ENCODE measurements at places on chromosomes 4 and X.

DNA sequence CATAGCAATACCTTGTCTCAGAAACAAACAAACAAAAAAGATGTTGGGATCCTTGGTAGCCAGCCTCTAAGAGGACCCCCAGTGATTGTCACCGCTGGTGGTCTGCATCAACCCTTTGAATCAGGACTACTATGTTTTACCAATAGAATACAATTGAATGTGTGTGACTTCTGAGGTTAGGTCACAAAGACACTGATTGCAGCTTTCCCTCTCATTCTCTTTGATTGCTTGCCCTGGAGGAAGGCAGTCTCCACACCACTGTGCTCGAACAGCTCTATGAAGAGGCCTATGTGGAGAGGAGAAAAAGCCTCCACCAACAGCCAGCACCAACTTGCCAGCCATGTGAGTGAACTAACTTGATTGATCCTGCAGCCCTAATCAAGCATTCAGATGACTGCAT lies 2.8 kb upstream of the SMIM14 start:
- DNase-seq: no peak

- DNase-seq: no peak
Measured at GRCh38 chrX:119325456-119325855, 73.7 kb upstream of the SLC25A43 start.

DNA sequence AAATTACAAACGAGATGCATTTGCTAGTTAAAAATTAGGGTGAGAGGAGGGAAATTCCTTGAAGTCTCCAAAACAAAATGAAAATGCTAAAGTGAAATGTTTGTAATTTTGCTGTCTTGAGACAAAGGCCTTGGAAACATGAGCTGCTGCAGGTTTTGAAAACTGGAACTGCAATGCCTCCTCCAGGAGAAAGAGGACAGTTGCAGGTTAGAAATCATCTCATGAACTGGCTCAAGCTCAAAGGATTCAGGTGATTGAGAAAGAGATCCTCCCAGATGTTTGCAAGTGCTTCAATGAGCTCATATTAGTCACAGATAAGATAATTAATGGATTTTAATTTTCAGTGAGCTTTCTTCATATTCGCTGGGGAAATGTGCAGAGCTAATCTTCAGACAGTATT lies 32.4 kb downstream of the SMPX start:
- DNase-seq: no peak

- no peak for DNase-seq
Measured at GRCh38 chrX:17411205-17411604, 36.2 kb downstream of the NHS start.

GRCh38 chrX:150897421-150898320 lies 797 bp downstream of the CD99L2 start:
- peak; percentile 55 for DNase-seq

DNA sequence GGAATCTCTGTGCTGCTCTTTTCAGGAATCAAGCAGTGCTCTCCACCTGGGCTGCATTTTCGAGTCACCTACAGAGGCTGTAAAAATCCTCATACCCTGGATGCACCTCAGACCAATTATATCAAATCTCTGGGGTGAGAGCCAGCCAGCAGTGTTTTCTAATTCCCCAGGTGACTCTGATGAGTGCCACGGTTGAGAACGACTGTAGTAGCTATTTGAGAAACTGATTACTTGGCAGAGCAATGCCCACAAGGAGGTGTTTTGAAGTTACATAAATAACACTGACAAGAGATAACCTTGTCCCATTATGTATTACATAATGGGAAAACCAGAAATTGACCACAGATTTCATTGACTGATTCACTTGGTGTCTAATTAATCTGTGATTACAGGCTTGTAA lies 46.8 kb downstream of the CLCN4 start:
- DNase-seq: no peak

DNA sequence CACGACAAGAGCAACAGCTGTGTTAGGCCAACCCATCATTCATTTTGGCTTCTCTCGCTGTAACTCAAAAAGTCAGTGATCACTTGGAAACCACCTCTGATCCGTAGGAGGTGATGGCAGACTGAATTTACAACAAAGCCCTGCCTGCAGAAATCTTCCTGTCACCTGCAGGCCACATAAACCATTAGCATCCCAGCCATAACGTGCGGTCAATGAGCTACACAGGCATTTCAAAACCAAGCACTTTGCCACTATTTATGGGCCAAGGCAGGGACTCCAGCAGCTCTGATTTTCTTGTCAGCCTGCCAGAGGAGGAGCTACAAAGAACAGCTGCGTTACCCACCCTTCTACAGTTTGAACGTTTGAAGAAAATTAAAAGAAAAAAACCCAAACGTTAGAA lies 228.1 kb upstream of the PPARGC1A start:
- no peak for DNase-seq

DNA sequence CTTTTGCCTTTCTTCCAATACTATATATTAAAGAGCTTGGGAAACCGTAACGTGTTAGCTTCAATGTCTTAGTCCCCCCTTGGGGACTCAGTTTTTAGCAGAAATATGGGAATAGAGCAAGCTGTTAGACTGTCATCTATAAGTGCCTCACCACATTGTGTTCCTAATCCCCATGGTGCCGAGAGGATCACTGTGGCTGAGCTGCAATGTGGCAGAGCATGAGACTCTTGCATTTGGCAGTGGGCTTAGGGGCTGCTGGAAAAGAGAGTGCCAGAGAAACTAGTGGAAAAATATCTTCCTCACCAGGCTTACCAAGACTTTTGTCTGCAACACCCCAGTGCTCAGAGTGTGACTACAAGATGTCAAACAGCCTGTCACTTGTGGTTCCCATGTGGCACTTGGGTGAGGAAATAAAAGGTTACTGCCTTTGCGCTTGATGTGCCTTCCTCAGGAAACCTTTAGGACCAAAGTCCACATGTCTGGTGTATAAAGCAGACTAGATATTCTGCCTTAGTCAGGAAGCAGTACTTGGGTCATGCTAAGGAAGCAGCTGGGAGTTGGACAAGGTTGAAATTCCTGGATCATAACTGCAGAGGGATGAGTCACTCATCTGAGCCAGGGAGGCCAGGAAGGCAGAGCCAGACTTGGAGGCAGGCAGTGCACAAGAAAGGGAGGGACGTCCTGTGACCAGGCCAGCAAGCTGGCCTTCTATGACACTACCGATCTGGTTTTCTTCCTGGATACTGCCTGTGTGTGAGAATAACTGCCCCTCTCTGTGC lies 9.7 kb upstream of the MAGEA4 start:
- DNase-seq: no peak

- DNase-seq: no peak
Measured at GRCh38 chr4:3311095-3311372, 18.2 kb downstream of the RGS12 start.

DNA sequence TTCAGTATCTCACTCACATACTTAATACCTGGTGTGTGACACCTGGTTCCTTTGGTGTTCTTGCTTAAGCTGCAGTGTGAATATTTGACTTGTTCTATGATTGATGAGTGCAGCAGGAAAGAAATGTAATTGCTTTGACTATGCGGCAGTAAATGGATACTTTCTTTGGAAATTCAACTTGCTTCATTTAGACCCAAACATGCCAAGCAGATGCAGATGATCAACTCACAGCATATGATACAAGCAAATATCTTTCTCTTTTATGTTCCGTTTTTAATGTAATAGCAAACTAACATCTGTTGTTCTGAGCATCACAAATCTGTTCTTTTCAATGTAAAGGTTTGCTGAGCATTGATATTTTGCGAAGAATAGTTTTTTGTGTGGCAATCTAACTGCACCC lies 549.5 kb downstream of the C4orf33 start:
- no peak for DNase-seq

- DNase-seq: no peak
Measured at GRCh38 chr4:132483-132882, 8.2 kb downstream of the ZNF718 start.

DNA sequence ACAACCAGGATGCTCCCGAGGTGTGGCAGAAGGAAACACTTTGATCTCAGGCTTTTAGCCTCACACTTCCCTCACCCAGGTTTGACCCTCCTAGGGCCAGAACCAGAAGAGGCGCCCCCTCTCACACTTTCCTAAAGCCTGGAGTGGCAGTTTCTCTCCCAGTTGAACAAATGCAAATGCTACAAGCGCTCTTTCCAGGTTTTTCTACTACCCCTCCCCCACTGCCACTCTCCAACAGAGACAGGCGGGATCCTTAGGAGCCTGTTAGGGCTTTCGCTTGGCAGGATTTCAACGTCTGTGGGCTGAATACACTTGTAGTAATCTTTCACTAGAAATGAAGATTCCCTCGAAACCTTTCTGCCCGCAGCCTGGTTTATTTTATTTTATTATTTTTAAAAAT lies 2.4 kb downstream of the TSC22D3 start:
- no peak for DNase-seq

DNA sequence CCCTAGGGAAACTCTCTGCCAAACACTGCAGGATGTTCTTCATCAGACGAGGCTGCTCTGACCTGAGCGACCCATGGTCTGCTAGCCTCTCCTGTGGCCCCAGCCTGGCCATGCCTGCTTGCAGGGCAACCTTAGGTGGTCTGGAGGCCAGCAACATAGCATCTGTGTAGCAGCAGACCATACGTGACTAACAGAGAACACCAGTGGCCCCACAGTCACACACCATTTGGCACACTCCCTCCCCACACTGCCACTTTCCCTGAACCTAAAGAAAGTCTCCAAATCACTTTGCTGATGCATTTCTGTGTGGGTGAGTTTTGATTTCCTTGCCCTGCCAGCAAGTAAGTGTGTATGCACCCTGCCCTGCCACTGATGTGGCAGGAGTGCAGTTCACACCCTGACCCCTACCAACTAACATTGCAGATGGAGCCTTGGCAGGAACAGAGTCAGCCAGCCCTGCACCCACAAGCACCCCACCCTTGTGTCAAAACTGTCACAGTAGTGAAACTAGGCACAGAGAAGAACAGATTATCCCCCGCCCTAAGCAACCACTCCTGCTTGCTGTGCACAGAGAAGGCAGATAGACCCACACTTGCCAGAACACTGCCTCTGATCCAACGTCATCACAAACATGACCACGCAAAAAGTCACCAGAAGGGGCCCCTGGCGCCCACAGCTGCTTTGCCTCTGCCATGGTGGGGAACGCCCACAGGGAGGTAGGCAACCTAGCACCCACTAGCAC lies 249.1 kb downstream of the SPIN4 start:
- no peak for DNase-seq

GRCh38 chr4:2353222-2354107 lies 65.0 kb downstream of the ZFYVE28 start:
- no peak for DNase-seq
